Mucosa of gallbladder (tissue), 1 donor: ENCODE measurements at places on chromosomes 1 and 21.

GRCh38 chr1:86419277-86419903 lies 4.6 kb upstream of the CLCA2 start:
- DNase-seq: no peak

DNA sequence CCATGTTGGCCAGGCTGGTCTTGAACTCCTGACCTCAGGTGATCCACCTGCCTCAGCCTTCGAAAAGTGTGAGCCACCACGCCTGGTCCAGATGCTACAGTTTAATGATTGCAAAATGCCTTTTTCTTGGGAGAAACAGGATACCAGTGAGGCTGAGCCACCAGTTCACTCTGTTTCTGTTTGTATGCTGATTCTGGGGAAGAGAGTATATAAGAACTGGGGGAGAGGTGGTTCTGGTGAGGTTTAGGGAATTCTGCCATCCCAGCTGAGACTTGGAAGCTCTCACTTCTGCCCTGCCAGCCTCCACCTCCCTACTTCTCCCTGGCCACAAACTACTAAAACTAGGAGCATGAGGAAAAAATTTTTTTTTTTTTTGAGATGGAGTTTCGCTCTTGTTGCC lies 8.1 kb upstream of the PMF1 start:
- no peak for DNase-seq

- no peak for DNase-seq
These were observed 19.5 kb downstream of the ATF3 start for GRCh38 chr1:212628046-212628445.

DNA sequence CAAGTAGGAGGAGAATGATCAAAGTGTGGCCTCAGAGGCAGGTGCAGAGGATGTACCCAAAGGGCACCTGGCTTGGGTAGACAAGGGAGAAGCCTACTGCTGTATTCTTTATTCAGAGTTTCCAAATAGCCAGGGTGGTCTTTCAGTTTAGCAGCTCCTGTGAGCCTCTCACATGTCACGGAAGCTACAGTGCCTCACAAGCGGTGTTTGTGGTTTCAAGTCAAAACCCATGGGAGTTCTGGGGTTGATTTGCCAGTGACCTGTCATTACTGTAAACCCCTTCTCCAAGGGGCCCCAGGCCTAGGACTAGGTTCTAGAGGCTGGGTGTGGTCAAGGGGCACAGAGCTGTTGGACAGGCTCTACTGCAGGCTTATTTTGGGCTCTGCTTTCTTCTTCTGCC lies 10.2 kb upstream of the IL10 start:
- DNase-seq: no peak

DNA sequence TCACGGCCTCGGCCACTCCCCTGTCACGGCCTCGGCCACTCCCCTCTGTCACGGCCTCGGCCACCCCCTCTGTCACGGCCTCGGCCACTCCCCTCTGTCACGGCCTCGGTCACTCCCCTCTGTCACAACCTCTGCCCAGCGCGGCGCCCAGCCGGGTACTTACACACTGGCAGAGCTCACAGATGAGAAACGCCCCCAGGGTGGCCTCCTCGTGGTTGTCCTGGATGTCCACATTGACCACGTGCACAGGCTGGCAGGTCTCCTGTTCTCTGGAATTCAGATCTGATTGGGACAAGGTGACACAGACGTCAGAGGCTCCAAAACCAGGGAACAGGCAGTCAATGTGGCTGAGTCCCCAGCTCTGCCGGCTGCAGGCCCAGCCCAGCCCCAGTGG lies 3.3 kb upstream of the TMEM240 start:
- DNase-seq: no peak

DNA sequence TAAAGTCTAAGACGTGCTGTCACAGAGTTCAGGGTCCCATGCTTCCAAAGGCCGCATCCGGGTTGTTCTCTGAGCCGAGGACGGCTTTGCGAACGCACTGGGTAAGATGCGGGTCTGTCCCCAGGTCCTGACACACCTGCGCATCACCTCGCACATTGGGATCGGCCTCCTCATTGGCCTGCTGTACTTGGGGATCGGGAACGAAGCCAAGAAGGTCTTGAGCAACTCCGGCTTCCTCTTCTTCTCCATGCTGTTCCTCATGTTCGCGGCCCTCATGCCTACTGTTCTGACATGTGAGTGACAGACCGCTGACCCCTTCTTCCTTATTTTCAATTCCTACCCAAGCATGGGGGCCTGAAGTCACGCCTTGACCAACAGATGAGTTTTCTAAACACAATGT lies 25.3 kb downstream of the TFF3 start:
- no peak for DNase-seq

DNA sequence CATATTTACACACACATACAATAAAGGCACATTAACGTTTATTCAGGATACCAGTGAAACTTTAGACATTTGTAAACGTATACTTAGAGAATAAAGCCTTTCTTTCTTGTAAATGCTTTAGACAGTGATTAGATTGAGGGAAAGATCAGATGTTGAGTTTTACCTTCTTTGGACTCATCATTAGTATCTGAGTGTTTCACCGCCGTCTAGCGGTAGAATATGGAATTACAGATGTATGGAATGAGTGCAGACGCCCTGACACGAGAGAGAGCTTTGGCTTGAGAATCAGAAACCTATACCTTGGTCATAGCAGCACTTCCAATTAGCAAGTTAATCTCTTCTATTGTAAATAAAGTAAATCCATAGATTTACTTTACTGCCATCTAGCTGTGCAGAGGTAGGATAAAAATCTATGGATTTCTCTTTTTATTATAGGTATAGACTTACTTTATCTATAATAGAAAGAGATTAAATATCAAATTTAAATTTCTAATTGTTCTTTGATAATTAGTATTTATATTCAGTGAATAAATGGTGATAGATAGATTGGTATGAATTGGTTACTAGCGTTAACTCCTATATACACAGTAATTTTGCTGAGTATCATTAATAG lies 12.6 kb downstream of the FLG2 start:
- DNase-seq: peak; percentile 55

GRCh38 chr1:43329995-43330751 lies 7.4 kb upstream of the MPL start:
- DNase-seq: peak; percentile 20

GRCh38 chr1:35587736-35588135 lies 14.6 kb downstream of the TFAP2E start:
- DNase-seq: no peak

DNA sequence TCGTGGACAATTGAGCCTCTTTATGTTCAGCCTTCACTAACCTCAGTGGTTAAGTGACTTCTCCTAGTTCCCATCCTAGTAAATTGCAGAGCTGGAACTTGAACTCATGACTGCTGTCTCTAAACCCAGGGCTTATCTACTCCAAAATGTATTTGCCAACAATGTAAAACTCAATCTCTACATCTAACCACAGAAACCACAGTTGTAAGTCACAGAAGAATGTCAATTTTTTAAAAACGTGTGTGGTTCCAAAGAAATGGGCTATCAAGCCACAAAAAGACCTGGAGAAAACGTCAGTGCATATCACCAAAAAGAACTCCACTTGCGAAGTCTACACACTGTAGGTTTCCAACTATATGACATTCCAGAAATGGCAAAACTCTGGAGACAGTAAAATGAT lies 172.6 kb upstream of the HMCN1 start:
- no peak for DNase-seq

- no peak for DNase-seq
These were observed 130.8 kb downstream of the BRINP2 start for GRCh38 chr1:177301425-177302124.

- DNase-seq: no peak
These were observed 2112.9 kb downstream of the NCAM2 start for GRCh38 chr21:23111070-23111600.

DNA sequence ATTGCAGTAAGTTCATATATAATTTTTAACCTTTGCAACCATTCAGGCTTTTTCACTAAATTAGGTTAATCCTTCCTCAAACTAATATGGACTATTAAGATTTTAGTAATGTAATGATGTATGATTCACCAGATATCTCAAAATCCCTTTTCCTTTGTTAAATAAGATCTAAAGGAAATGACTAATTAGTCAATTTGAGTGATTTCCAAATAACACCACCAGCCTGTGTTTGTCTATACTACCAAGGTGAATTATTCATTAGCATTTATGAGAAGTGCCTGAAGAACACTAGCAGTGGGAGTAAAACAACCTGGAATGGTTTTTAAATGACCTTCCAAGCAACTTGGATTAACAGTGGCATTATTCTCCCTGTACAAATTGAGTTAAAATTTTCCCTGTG lies 670.6 kb upstream of the PKN2 start:
- DNase-seq: no peak

DNA sequence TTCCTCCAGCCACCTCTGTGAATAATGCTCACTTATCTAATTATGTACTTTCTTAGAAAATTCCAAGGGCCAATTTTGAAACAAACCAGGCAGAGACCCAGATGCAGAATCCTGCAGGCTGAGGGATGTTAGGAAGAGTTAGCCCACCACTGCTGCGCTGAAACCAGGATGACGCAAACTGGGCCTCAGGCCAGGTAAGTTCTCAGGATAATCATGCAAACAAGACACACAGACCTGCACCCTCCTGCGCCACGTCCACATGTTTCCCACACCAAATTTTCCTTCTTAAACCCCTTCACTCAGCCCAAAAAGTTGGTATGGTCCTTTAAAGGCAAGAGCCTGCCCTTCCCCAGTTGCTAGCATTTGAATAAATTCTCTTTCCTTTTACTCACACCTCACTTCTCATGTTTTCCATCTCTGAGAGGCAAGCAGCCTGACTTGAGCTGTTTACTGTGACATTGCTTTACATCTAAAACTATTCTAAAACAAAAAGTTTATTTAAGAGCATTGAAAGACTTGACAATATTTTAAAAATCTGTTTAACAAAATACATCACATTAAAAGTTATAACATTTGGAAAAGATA lies 887.1 kb downstream of the LRRIQ3 start:
- no peak for DNase-seq

- peak; percentile 13 for DNase-seq
These were observed 13.5 kb downstream of the ASAP3 start for GRCh38 chr1:23470282-23471070.

GRCh38 chr1:189211742-189212141 lies 1265.9 kb downstream of the BRINP3 start:
- no peak for DNase-seq

GRCh38 chr1:153661111-153661708 lies 2.7 kb downstream of the SNAPIN start:
- DNase-seq: no peak

GRCh38 chr1:171355727-171356126 lies 41.7 kb downstream of the FMO4 start:
- no peak for DNase-seq

GRCh38 chr1:230792691-230793462 lies 45.7 kb downstream of the CAPN9 start:
- no peak for DNase-seq

GRCh38 chr1:183739741-183740271 lies 65.1 kb upstream of the RGL1 start:
- DNase-seq: no peak

DNA sequence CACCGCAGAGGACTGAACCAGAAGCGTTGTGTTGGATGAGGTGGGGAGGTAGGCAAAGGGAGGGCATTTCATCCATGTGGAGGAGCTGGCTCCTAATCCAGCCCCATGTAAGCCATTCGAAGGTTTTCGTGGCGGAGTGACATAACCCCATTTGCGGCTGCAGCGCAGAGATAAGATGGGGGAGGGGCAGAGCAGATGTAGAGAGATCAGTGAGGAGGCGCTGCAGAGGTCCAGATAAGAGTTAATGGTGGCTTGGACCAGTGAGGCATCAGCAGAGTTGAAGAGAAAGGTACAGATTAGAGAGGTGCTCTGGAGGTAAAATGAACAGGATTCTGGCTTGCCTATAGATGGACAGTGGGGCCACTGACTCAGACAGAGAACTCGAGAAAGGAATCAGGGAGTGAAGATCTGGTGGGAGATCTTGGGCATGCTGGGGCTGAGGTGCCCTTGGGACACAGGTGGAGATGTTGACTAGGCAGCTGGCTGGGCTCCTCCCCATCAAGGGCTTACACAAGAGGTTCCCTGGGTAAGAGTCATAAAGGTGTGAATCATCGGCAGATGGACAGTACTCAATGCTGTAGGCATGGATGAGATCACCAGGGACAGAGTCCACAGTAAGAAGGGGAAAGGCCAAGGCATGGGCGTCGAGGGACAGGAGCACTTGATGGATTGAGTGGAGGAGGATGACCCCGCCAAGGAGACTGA lies 7.8 kb upstream of the PTPRF start:
- DNase-seq: peak; percentile 75

DNA sequence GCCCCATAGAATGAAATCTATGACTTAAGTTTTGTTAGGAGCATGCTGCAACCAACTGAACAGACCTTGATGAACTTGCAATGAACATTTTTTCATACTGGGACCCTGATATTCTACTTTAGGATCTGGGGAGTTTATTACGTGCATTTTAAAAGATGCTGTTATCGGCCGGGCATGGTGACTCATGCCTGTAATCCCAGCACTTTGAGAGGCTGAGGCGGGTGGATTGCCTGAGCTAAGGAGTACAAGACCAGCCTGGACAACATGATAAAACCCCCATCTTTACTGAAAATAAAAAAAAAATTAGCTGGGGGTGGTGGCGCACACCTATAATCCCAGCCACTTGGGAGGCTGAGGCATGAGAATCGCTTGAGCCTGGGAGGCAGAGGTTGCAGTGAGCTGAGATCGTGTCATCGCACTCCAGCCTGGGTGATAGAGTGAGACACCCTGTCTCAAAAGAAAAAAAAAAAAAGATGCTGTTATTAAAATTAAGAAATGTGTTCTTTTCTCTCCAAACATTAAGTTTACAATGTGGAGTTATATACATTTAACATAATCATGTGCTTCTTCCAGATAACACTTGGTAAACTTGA lies 7.1 kb downstream of the MPZL1 start:
- DNase-seq: no peak
